ENCODE measurements at places on chromosomes 7 and 10.

- no peak for DNase-seq
Observed at GRCh38 chr10:85607043-85607695, 759.4 kb downstream of the GRID1 start.

DNA sequence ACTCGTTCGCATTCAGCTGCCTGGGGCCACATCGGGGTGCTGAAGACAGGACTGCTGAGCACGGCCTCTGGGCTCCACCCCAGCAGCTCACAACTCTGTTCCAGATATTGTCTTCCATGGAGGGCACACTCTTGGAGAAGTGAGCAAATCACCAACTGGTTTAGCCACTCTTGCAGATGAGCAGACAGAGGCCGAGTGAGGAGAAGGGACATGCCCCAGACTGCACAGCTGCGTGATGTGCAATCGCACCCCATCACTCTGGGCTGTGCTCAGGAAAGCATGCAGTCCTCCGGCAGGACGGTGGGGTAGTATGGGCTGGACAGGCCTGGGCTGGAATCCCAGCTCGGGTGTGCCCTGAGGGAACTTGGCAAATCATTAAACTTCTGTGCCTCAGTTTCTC is 111.6 kb downstream of the FAM53B start:
- no peak for DNase-seq

DNA sequence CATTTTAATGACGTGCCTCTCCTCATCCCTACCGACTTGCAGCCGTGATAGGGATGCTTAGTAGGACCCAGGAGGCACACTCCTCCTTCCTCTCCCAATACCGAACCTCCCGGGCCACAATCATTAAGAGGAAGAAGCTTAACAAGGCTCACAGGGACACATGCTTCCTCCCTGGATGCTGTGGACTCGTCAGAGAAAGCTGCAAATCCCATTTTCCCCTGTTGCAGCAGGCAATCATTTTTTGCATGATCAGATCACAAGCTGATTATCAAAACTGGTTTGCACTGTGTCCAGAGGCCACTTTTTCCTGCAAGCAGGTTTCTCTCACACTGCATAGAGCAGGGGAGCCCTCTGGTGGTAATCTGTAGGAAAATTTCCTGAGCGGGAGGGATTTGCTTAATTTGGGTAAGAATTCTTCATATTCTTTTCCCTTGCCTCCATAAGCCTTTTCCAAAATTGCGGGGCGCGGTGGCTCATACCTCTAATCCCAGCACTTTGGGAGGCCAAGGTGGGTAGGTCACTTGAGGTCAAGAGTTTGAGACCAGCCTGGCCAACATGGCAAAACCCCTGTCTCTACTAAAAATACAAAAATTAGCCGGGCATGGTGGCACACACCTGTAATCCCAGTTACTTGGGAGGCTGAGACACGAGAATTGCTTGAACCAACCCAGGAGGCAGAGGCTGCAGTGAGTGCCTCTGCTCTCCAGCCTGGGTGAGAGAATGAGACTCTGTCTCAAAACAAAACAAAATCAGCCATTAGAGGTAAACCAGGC is 16.1 kb upstream of the LAMB4 start:
- peak; percentile 11 for DNase-seq

DNA sequence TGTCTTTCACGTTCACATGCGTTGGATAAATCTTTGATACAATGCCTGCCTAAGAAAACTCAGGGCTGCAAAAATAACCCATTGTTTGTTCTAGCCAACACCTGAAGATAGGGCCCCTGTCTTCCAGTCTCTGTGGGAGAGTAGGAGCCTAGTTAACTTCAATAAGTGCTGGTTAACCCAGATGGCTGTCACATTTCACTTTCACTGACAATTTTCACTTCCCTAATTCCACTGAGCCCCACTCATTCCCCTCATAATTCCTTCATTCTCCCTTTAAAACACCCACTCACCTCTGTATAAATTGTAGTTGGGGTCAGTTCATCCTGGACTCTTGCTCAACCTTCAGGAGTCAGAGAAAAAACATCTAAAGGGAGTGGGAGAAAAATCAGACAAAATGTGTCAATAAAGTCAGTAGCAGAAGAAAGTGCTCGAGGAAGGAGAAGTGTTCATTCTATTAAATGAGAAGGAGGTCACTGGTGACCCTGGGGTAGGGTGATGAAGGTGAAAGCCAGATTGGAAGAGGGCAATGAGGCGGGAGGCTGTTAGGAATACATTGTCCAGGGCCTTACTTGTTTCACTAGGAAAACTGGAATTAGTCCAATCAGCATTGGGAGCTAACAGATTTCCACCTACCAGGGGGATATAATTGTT is 51.2 kb upstream of the ABI1 start:
- no peak for DNase-seq

DNA sequence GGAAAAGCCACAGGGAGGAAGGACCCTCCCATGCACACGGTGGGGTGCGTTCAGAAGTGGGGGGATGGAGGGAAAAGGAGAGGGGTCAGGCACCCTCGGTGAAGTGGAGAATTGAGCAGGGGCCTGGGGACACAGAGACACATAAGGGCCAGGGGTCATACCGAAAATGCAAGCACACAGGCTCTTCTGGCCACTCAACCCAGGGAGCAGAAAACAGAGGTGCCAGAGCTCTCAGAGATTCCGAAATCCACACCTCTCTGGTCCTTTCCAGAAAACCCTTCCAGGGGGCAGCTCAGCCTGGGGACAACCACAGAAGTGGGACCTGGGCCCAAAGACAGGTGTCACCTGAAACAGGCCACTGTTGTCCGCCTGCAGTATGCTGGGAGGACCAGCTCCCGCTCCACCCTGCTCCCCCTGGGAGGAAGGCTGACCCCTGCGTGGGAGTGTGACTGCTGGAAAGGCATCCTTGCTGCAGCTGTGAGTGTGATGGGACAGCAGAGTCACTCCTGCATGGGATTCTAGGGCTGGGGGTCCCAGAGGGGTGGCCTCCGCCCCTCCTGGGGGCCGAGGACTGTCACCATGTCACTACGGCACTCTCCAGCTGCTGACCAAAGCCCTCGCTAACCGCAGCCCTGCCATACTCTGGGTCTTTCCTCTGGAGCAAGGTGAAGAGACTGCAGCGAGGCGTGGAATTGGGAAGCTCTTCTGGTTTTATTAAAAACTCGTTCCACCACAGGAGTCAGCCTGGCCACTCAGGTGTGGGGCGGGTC is 63.1 kb downstream of the TMEM209 start:
- no peak for DNase-seq
